Inflammatory macrophage treated with lipopolysaccharide for 1 hour (primary cell): ENCODE measurements at places on chromosomes 2 and 18.

GRCh38 chr2:96923810-96924774 is 54.2 kb upstream of the SEMA4C start:
- DNase-seq = no peak

GRCh38 chr2:57080035-57080434 is 896.2 kb downstream of the CCDC85A start:
- no peak for DNase-seq

DNA sequence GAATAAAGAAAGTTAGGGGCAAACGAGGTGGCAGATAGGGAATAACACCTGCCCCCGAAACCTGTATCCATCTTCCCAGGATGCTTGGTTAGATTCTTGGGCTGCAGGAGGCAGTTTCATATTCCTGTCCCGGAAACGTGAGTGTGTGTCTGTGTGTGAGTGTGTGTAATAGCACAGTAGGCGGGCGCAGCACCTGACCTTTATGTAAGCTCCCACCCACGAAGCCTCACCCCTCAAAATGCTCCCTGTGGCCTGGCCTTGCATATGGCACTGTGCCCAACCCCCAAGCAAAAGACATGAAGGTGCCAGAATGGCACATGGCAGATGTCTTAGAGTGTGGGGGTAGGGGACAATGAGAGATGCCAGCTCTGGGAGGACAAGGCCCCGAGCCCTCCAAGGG is 48.9 kb downstream of the EFR3B start:
- no peak for DNase-seq

DNA sequence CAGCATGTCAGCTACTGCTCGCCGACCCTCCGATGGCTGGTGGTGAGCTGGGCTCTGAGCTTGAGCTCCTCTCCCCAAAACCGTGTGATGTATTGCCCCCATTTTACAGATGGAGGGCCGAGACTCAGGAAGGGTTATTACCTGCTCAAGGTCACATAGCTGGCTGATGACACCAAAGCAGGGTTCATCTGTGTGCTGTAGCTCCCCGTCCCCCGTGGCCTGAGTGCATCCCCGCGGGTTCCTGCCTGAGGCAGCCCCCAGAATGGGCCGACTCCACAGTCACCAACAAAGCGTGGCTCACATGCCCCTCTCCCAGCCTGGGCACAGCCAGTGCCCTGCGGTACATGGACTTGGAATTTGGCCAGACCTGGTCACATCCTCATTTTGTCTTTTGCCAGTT is 198.6 kb downstream of the TFCP2L1 start:
- DNase-seq = no peak

DNA sequence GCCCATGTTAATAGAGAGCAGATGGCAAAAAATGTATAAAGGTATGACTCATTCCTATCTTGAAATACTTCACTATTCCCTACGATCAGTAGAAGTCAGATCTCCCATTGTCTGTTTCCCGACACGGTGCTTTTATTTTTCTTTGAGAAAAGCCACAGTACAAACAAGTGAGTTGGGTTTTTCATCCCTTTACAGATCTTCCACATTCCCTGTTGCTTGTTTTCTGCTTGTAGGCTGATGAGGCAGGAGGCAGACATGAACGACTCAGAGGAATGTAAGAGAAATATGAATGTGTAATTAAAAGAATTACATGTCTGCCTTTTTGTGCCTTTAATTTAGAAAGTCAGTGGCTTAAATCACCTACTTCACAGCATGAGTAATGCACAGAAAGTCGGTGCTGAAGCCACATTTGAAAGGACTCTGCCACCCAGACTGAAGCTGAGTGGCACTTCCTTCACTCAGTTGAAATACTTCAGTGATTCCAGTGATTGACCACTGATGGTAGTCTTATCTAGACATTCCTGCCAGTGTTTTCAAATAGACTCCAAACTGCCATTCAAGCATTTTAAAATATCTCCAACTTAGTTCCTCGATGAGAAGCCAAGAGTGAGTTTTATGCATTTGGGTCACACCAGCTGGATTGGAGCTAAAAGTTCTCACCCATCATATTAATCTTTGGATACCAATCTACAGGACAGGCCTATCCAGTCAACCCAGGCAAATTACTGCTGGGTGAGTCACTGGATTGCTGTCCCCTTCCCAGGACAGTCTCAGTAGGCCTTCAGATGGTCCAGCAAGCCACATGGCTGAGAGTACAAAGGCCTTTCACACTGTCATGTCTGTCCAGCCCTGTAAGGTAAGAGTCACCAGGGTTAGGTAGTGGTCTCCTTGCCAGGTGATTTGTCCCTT is 79.0 kb downstream of the COLEC12 start:
- no peak for DNase-seq

DNA sequence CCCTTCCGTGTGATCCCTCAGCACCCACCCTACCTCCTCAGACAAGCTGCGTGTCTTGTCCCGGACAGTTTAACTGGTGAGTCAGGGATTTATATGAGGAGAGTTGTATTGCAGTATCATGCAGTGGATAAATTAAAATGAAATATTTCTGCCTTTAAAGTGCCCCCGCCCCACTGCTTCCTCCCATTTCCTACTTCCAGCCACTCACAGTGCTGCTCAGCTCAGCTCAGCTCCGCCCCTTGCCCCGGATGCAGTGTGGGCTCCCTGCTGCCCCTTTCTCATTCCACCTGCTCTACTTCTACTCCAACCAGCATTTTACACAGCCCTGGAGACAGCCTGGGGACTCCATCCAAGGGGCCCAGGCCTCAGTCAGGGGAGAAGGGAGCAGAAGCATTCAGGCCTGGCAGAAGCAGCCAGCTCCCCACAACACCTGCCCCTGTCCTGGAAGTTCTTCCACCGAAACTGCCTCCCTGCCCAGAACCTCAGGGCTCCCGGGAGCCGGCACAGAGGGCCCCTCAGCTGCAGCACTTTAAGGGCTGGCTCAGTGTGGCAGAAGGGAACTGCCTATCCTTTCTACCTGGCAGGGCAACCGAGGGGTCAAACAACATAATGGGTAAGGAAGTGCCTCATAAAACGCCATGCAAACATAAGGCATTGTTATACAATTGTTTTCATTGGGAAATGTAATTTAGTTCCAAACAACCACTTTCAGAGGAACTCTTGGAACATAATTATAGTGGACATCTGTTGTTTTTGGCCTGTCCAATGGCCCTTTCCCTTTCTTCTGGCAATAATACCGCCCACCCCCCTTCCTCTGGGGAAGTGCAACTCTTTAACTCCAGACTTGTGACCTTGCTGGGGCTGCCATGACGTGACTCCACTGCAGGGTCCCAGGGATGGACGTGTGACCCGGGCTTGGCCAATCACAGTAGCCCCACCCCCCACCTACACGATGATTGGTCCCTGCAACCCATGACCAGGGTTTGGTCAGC is 102.3 kb downstream of the LIPG start:
- DNase-seq = peak; percentile 9

- no peak for DNase-seq
These were observed 115.5 kb downstream of the ICOS start for GRCh38 chr2:204051984-204052556.

DNA sequence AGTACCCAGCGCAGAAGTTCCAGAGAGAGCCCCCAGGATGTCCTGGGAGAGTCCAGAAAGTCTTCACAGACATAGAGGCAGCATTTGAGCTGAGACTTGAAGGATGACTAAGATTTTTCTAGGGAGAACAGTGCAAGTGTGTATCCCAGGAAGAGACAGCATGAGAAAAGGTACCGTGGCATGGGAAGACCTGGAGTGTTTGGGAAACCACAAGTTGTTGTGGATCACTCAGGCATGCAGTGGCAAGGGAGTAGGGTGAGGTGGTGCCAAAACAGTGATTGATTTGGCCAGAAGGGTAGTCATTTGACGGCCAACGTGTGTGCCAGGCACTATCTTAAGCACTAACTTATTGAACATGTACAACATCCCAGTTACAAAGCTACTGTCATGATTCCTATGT is 24.5 kb upstream of the KCNK3 start:
- no peak for DNase-seq

- no peak for DNase-seq
These were observed 329.4 kb downstream of the CNTNAP5 start for GRCh38 chr2:124354466-124354865.

DNA sequence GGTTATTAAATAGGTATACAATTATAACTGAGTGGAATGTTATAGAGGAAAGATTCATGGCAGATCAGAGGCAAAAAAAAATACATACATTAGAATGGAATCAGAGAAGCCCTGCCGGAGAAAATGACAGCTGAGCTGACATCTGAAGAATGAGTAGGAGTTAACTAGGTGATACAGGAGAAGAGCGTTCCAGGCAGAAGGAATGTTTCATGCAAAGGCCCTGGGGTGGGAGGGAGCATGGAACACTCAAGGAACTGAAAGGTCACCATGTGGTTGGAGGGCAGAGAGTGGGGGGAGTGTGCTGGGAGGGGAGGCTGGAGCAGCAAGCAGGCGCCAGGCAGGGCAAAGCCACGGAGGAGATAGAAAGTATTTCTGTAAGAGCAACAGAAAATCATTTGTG is 31.6 kb upstream of the CDK5R2 start:
- no peak for DNase-seq

- DNase-seq = no peak
These were observed 117.8 kb downstream of the CTIF start for GRCh38 chr18:48656582-48656981.

DNA sequence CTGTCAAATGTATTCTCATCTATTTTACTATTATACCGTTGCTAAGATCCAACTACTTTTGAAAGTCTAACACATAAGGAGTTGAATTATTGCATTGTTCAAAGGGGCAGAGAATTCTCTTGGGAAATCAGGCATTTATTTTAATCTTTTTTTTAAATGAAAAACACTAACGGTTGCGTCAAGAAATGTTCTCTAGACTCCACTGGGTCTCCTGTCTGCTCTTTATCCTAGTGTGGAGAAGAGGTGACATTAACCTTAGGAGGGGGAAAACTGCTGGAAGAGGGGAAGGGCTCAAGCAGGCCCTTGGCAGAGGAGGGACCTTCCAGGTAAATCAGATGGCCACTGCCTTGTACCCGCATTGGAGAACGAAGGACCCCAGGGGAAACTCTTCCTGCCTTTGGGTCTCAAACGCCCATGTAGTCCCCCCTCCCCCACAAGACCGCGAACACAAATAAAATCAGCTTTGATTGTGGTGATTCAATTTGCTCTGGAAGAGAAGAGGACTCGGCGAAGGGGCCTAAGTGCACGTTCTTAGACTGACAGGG is 1.1 kb upstream of the APCDD1 start:
- DNase-seq = no peak

DNA sequence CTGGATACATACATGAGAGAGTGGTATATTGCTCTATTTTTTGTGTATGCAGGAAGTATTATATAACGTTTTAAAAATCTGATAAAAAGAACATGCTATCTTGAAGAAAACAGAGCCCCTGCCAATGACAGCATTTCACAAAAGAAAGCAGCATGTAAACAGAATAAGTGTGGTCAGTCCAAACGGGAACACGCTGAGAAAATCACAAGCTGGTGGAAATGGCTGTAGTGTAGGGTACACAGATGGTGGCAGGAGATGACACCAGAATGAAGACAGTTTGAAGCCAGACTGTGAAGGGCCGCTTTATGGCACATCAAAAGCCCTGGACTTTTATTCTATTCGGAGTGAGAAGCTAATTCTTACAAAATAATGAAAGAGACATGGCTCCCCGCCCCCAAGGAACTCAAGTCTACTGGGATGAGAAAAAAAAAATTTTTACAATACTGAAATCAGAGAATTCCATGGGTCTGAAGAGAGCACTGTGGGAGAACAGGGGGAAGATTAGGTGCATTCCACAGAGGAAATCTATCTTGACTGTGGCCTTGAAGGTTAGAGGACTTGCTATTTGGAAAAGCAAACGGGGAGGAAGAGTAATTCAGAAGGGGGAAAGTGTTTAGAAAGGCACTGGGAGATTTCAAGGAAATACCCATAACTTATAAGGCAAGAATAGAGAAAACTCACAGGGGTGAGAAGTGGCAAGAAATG is 217.7 kb upstream of the SMAD7 start:
- DNase-seq = no peak

DNA sequence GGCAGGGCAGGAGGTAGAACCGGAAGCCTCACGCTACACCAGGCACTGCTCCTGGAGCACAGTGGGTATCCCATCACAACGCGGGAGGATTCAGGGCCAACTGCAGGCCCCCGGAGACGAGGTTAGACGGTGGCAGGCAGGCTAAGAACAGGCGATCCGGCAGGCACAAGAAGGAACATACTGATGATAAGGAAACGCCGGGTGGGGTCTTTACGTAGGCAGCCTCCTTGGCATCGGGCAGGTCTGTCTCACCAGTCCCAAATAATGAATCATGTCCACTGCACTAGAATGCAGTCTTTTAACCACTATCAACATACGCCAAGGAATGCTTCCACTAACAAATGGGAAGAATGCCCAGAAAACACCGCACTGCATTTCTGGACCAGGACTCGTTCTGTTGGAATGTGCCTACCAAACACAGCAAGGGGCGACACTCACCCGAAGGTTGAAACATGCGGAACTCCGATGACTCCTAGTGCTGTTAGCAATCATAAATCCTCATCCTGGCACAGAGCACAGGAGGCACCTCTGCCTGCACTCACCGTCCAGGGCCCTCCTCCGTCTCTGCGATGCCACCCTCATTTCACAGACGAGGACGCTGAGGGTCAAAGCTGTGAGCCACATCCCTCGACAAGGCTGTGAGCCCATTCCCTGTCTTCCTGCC is 35.2 kb downstream of the ZNF516 start:
- DNase-seq = no peak

DNA sequence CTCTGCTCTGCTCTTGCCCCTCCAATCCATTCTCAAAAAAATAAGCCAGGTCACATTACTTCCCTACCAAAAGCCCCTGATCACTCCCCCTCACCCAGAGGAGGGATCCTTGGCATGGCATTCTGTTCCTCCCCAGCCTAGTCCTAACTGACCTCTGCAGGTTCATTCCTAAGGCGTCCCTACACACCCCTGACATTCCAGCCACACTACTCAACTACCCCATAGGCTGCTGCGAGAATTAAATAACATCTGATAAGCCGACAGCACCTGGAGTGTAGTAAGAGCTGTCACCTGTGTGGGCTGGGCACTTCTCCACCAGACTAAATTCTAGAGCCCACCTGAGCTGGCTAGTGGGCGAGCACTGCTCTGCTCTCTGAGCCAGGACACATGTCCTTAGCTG is 44.7 kb upstream of the SLC1A4 start:
- no peak for DNase-seq

- DNase-seq = no peak
These were observed 217.0 kb downstream of the NCK2 start for GRCh38 chr2:105961599-105962146.
